Left ventricle myocardium superior (tissue), 1 donor: ENCODE measurements at places on chromosomes 5 and 9.

GRCh38 chr5:3120028-3120427 lies 368.6 kb upstream of the IRX2 start:
- no peak for DNase-seq

- no peak for DNase-seq
Observed at GRCh38 chr5:74630453-74631066, 10.0 kb downstream of the ENC1 start.

DNA sequence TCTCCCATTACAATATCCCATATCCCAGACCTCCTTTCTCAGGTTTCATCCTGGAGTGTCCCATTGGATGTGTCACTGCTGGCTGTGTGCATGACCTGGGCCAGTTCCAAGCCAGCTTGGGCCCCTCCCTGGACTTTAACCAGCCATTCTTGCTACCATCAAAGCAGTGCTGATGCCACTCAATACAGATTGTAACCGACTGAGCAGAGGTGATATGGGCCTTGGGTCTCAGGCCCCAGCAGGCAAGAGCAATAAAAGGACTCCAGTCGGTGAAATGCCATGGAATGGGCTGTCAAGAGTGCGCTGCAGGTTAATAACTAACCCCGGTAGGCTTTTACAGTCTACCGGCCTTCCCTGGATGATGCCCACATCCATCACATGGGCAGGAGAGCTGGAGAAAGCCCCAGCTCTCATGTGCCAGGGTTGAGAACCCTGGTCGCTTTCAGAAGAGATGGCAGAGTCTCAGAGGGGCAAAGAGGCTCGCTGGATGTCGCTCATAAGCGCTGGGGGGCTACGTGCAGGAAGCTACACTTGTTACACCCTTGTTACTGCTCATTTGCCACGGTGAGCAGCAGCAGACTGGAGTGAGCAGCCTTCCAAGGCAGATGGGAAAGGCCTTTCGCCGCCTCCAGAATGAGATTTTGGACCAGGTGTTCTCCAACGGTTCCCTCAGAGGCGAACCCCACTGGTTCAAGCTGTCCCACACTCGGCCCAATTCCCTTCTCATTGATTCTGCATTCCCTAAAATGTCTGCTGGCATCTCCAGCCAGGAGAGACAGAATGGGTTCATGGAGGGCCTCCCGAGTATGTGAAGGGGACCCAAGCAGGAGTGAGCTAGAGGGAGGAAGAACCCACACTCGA lies 13.2 kb downstream of the EPB41L4B start:
- no peak for DNase-seq

DNA sequence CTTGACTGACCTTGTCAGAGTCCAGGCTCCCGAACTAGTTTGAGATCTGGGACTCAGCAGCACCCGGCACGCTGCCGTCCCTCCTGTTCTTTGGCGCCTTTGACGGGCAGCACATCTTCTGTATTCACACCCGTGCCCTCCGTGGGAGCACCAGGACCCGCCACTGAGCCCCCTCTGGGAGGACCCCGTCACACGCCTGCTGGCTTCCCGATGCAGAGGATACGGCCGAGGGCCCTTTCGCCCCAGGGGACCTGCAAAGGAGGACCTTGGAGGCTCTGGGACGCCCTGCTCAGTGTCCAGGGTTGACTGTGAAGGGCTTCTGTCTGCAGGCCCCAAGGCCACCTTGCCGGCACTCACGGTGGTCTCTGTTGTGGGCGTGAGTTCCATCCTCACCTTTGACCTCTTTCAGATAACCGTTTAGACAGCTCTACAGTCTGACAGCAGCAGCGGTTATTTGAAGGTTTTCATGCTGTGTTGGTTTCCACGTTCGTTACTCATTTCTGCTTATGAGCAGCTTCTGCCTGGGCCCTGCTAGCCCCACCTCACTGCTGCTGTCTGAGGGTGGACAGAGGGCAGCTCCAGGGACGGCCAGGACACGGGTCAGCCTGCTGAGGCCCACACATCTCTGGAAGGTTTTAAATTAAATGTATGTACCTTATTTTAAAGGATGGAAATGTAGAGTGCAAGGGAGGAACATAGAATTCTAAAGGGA lies 12.6 kb upstream of the EXOC3 start:
- no peak for DNase-seq

- DNase-seq, result no peak
Observed at GRCh38 chr9:114894206-114894605, 36.2 kb downstream of the TNFSF8 start.

DNA sequence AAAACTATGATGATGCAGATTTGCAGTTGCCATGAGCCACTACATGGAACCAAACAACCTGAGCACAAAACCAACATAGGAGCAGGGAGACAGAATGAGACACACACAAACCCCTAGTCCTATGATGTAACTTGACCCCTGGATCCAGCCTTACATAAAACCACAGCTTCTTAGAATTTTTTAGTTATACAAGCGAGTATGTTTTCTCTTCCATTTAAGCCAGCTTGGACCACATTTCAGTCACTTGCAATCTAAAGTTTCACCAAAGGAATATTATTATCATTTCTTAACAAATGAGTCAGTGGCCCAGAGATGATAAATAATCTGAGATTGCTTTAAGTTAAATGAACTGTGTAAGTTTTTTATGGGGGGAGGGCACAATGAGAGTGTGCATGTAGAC lies 6.8 kb downstream of the SPOCK1 start:
- DNase-seq, result no peak

DNA sequence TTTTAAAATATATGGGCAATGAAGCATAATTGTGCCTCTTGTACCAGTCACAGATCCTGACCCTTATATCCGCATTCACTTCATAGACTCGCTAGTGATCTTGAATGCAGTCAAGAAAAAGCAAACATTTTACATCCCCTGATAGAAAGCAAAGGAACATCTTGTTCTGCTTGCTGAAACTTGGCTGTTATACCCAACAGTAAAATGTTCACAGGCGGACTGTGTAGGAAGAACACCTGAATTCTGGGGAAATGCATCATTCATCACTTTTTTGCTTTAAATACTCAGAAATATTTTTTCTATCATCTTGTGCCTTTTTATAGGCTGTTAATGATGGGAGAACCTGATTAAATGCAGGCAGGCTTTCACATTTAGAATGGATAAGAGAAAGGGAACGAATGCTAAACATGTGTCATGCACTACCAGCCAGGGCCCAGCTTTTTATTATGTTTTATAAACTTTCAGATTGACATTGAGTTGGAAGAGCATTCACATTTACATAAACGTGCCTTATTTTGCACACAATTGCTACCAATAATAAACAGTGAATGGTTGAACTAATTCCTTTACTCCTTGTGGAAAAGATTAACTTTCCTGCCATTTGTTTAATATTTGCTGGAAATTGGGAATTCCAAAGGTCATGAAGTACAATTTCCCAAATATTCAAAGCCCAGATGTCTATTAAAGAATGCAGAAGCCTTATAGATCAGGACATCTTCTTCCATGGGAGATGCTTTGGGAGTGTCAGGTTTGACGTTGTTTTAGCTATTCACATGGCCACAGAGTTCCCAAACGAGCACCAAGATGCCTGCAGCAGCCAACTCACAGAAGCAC lies 756.2 kb downstream of the TLE1 start:
- no peak for DNase-seq

- no peak for DNase-seq
Observed at GRCh38 chr9:73270967-73271721, 119.5 kb downstream of the ANXA1 start.

DNA sequence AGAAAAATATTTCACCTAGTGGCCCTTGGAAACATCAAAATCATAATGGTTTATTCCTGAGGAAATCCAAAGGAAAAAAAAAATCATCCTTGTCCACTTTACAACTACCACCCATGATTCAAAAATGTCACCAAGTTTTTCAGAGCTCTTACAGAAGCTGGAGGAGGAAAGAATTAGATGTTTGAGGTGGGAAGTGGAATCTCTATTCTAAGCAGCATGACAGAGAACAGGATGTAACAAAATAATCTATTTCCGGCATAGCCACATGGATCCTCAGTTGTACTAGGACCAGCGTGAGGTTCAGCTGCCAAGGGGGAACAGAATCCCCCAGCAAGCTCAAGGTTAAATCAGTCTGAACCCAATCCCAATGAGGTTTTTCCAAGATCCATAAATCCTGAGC lies 40.2 kb downstream of the FBXW11 start:
- no peak for DNase-seq

GRCh38 chr5:53406630-53407316 lies 73.7 kb upstream of the FST start:
- no peak for DNase-seq

- DNase-seq, result no peak
Observed at GRCh38 chr5:156783092-156783491, 67.0 kb upstream of the PPP1R2B start.

- DNase-seq, result no peak
Observed at GRCh38 chr5:59037453-59037852, 454.6 kb downstream of the RAB3C start.

GRCh38 chr5:134289509-134290113 lies 63.7 kb upstream of the PPP2CA start:
- DNase-seq, result no peak

GRCh38 chr5:152379331-152379730 lies 25.7 kb downstream of the NMUR2 start:
- DNase-seq, result no peak

GRCh38 chr5:158995694-158996173 lies 104.0 kb downstream of the EBF1 start:
- no peak for DNase-seq

- no peak for DNase-seq
Observed at GRCh38 chr5:149094996-149095395, 32.1 kb upstream of the SH3TC2 start.

DNA sequence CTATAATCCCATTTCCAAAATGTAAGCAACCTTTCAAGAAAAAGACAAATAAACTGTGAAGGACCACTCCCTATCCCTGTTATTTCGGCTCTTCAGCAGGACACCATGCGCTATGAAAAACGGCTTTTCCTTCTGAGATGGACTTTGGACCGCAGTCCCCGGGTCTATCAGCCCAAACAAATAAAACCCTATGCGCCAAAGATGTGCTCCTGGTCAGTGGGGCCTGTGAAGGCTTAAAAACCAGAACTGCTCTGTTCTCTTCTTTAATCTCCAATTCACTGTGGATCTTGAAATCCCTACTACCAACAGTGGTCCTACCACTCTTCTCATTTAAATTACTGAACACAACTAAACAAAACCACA lies 33.3 kb downstream of the RAPGEF1 start:
- DNase-seq, result no peak

- DNase-seq, result no peak
Observed at GRCh38 chr5:177444106-177445051, 2.2 kb upstream of the PRR7 start.

DNA sequence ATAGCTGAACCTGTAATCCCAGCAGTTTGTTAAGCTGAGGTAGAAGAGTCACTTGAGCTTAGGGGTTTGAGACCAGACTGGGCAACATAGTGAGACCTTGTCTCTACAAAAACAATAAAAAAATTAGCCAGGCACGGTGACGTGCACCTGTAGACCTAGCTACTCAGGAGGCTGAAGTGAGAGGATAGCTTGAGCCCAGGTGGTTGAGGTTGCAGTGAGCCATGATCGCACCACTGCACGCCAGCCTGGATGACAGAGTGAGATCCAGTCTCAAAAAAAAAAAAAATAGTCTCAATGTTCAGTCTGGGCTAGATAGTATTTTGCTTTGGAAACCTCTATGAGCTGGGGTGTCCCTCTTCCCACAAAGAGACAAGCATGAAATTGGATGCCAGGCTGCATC lies 51.9 kb upstream of the IQGAP2 start:
- DNase-seq, result no peak
